GM20000 (cell line): ENCODE measurements at places on chromosomes 2 and 18.

GRCh38 chr2:223218587-223219178 lies 166.7 kb downstream of the KCNE4 start:
- no peak for DNase-seq

DNA sequence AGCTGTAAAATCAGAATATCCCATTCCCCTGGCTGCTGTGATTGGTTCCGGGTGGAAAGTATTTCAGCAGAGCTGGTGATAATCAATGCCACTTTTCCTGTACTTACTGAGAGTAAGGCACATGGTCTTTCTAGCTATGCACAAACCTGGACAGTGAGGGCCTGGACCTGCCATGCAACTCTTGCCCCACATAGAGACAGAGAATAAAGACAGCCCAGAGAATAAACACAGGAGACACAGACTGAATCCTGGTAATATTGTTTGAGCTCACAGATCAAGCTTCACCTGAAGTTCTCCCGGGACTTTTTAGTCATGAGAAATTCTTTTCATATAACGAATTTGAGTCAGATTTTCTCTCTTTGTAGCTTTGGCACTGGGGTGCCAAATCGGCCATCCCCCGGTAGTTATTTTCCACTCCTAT lies 81.9 kb downstream of the ACAA2 start:
- no peak for DNase-seq

DNA sequence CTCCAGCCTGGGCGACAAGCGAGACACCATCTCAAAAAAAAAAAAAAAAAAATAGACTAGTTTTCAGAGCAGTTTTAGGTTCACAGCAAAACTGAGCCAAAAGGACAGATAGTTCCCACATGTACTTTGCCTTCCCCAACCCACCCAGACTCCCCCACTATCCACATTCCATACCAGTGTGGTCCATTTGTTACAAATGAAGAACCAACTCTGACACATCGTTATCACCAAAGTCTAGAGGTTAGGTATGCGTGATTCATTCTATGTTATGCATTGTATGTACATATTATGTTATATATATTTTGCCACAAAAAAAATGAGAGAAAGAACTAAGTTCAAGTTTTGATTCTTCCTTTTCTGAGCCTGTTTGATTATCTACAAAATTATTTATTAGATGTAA lies 3.5 kb downstream of the DUSP11 start:
- DNase-seq: no peak

DNA sequence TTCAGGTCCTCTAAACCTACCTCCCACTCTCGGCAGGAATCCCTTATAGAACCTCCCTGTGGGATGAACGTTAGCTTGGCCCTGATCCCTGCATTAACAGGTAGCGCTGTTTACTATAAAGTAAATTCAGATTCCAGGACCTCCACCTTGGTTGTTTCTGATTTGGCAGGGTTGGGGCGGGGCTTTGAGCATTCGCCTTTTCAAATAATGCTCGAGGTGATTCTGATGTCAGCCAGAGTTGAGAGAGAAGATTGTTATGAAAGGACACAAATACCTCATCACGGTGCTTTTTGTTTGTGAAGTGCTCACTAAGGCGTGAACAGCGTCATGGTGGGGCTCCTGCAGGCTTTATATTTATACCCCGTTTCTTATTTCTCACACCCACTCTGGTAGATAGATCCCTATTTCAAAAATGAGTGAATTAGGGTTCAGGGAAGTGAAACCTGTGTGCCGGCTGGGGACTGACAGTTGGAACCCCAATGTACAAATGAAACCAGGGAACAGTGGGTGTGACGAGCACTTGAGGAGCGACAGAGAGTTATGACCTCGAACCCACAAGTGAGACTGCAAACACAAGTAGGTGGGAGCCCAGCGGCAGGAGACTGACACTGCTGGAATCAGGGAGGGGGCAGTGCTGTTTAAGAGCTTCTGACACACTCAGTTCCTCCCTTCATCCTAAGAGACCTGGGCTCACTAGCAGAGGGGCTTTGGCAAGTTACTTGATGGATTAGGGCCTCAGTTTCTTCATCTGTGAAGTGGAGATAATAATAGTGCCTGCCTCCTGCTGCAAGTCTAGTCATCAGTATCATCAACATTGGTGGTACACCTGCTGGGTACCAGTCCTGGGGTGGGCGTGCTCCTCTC lies 14.2 kb upstream of the CXCR4 start:
- DNase-seq: peak; percentile 79

- DNase-seq: no peak
These were observed 14.6 kb downstream of the MROH2A start for GRCh38 chr2:233792720-233793119.

DNA sequence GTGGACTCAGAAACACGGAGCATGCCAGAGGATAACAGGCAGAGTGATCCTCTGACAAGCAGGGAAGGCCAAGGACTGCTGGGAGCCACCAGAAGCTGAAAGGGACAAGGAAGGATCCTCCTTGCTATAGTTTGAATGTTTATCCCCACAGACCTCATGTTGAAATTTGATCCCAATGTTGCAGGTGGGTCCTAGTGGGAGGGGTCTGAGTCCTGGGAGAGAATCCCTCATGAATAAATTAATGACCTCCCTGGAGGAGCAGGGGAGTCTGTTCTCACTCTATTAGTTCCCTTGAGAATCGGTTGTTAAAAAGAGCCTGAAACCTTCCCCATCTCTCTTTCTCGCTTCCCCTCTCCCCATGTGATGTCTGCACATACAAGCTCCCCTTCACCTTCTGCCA lies 124.4 kb downstream of the FBXO15 start:
- DNase-seq: no peak

DNA sequence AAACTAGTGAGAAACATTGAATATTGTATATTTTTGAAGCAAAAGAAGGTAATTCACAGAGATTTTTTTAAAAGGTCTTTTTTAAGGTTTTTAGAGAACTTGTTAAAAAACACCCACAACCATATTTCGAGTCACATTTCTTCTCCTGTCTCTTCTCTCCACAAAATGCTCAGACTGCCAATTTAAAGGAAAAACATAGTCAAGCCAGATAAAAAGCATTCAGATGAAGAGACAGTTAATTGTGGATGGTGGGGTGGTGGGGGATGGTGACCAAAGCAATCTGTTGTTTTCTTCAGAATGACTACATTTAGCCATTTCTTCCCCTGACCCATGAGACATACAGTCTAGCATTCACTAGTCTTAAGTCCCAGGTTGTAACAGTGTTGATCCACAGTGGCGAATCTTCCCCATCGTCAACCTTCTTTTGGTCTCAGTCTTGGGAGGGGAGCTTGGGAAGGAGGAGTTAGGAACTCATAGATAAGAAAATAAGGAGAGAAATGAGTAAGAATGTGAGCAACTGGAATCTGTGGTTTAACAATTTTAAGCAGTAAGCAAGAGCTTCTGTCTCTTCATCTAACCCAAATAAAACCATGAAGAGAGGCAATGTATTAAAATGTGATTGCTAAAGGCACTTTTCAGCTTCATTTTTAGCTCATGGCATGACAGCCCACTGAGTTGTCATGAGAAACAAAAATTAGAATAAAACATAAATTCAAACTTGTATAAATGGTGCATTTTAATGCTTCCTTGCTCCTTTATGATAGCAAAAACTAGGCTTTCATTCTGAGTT lies 413.7 kb upstream of the FSHR start:
- no peak for DNase-seq
